ENCODE measurements at places on chromosomes 12 and 14. TPM values are rescaled to one million over a fixed set of nuclear protein-coding genes. Genes with fewer than 3 reads are reported as not detected.

Gene C14orf39
- total RNA-seq, result not detected

Gene SART3
- total RNA-seq, result 40.6 TPM

Gene KRT85
- total RNA-seq, result not detected

Gene TBX3
- 51.2 TPM for total RNA-seq

Gene GPD1
- 0.07 TPM for total RNA-seq

Gene RNU4-1
- not detected for total RNA-seq

Gene TDP1
- total RNA-seq, result 14.1 TPM

Gene RPL10L
- total RNA-seq, result not detected

Gene COL2A1
- not detected for total RNA-seq

Gene CCDC88C
- 6.0 TPM for total RNA-seq

Gene PLBD1
- 6.1 TPM for total RNA-seq

All from A549 treated with ZK216348 at 1 μM for 4 hours (cell line).